Stimulated activated CD4-positive, alpha-beta T cell treated with anti-CD3 and anti-CD28 coated beads, TNF-alpha, amount 100 ng/mL, for 48 hours (primary cell): ENCODE measurements at places on chromosomes 3 and 15.

GRCh38 chr3:37902674-37903073, 41.0 kb downstream of the CTDSPL start:
- no peak for DNase-seq

- no peak for DNase-seq
Observed at GRCh38 chr3:24012589-24013269, 67.6 kb downstream of the NR1D2 start.

- DNase-seq = no peak
Observed at GRCh38 chr3:127786353-127787070, 35.8 kb downstream of the MGLL start.

DNA sequence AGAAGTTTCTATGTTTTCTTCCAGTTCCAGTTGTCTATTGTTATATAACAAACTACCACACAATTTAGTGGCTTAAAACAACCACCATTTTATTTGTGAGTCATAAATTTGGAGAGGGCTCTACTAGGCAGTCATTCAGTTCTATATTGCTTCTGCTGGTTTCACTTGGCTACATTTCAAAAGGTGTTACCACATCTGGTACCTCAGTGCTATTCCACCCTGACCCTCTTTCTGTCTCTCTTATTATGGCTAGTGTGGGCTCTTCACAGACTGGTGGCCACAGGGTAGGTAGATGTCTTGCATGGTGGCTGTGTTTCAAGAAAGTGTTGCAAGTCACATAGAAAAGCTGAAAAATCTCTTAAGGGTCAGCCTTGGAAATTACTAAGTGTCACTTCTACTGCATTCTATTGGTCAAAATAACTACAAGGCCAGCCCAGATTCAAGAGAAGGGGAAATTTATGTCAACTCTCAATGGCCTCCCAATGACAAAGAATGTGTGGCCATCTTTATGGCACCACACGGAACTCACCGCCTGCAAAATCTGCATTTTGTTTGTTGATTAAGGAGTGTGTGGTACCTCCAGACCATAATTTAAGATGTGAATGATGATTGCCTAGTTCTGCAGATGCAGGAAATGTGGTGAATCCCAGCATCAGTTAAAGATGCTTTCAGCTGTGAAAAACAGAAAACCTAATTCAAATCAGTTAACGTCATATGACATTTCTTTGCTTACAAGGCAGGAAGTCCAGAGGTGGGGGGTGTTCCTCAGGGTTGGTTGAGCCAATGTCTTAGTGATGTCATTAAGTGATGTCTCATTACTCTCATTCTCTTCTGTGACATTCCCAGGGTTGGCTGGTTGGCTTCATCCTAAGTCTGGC, 105.8 kb upstream of the RASGRP1 start:
- DNase-seq = peak; percentile 53

DNA sequence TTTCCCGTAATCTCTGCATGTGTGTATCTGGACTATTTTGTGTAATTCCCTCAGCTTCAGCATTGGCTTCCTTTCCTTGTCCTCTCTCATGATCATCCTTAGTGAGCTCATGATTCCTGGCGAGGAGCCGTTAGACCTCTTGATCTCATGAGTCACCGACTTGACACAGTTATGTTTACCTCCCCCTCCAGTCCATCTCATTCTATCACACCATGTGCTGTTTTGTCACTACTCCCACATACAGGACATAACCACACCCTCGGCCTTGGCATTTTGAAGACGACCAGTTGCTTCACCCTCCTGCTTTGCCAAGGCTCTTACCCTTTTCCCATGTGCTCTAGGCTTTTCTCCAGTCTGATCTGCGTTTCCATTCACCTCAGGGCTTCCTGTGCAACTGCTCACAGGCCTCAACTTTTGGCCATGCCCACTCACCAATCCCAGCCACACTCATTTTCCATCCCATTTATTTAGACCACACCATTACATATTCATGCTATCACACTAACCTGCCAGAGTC, 41.5 kb downstream of the CP start:
- DNase-seq = no peak

GRCh38 chr3:3648988-3649679, 150.1 kb upstream of the LRRN1 start:
- no peak for DNase-seq

DNA sequence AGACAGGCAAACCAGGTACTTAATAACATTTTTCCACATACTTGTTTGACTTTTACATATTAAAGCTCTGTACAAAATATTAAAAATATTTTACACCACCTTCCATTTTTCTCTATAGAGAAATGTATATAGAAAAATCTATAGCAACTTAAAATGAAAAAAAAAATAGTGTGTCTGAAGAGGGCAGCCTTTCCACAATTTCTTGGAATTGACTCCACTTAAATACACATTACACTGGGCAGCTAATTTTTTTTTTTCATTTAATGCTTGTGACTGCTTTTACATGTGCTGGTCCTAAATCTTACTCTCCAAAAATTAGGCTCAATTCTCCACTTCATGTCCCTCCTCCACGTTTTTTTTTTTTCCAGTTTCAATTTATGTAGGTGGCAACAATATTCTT, 427.0 kb upstream of the RBMS3 start:
- no peak for DNase-seq

DNA sequence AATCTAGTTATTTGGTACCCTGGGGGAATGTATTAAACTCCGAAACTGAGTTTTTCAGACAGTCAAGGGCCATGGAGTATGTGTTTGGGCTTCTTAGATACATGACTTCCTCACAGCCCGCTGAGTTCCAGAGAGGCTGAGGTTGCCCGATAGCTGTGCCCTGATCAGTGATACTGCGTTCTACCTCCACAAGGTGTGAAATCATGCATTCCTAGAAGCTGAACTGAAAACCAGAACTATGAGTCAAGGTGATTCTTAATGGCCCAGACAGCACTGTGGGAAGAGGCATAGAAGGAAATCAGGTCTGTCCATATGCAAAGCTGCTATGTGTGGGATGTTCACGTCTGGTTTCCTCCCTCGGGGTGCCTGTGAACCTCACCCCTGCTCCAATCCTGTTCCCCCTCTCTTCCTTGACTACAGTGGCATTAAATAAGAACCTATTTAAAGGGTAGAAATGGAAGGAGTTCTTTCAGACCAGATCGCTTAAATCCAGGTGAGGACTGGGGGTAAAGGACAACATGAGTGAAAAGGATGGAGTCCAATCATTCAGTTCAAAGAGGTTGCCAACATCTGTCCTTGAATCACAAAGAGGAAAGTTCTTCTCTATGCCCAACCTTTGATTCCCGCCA, 74.3 kb downstream of the MYO1E start:
- peak; percentile 34 for DNase-seq

GRCh38 chr15:85530079-85530478, 149.7 kb downstream of the AKAP13 start:
- DNase-seq = no peak

DNA sequence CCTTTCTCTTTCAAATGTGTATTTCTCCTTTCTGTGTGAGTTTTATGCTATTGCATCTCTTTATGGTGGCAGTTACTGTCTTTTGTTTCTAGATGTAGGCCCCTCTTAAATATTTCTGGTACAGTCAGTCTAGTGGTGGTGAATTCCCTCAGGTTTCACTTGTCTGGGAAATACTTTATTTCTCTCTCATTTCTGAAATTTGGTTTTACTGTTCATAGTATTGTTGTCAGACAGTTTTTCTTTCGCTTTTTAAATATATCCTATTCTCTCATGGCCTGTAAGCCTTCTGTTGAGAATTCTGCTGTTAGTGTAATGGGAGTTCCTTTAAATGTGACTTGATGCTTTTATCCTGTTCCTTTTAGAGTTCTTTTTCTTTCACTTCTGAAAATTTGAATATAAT, 874.0 kb downstream of the PLOD2 start:
- no peak for DNase-seq

- DNase-seq = no peak
Observed at GRCh38 chr3:65048151-65048550, 360.4 kb upstream of the ADAMTS9 start.

DNA sequence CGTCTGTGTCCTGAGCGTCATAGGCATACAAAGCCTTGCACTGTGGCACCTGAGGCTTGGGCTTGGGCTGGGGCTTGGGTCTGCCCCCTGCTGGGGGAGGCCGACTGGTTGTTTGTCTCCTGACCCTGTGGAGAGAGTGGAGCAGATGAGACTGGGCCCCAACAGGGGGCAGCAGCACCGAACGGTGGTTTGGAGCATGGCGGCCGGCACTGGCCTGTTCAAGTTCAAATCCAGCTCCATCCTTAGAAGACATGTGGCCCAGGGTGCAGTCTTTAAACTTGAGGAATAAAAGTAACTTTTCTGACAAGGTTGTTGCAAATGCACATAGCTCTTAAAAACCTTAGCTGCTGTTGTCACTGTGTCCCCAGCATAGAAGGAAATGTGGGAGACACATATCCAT, 33.3 kb downstream of the CCNB2 start:
- peak; percentile 30 for DNase-seq

GRCh38 chr15:84982301-84982920, 755 bp downstream of the PDE8A start:
- peak; percentile 21 for DNase-seq

DNA sequence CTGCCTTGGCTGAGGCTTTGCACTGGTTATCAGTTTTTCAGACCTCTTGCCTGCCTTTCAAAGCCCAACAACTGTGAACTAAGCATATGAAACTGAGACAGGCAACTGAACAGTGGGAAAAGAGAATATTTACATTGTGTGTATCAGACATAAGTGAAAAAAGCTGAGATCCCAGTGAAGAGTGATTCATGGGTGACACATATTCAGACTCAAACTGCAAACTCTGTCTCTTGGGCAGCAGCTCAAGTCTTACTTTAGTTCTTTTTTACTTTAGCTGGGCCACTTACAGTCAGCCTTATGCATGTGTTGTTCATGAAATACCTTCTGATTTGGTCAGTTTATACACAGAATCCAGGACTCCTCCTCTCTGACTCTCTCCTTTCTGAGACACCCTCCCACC, 19.2 kb downstream of the SUCLG2 start:
- DNase-seq = no peak

DNA sequence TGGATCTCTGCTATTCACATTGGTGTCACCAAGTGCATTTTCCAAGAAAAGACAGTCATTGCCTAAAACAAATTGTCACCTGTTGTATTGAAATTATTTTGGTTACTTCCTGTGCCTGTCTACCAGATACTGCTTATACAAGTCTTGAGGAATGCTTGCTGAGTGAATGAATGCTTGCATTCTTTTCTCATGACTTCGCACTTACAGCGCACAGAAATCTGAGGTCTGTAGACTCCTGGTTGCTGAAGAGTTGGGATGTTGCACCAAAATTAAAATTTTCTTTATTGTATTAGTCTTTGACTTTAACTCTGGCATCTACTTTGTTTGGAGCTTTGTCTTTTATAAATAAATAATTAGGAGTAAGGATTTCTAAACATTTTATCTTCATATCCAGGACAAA, 28.4 kb downstream of the SH3GL3 start:
- no peak for DNase-seq

DNA sequence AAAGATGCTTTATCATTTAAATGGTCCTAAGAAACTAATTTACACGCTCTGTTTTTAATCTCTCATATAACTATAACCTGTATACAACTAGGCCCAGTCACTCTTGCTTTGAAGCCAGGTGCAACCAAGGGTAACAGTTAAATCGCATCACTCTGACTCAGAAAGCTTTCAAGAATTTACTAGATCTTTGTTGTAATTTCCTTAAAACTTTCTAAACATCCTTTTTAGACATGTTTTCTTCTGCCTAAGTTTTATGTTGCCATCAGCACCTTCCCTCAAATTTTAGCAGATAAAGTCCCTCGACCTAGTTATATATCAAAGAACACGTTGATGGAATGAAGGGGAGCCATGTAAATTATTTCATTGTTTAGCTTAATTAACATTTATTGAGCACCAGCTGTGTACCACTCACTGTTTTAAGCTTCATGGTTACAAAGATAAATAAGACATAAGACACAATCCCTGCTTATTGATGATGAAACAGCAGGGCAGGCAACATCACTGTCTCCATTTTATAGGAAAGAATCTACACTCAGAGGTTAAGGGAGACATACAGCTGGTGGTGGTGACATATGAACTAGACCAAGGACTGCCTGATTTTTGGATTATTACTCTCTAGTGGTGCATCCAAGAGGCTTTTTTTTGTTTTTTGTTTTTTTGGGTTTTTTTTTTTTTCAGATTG, 101.0 kb downstream of the CD200R1L start:
- no peak for DNase-seq

DNA sequence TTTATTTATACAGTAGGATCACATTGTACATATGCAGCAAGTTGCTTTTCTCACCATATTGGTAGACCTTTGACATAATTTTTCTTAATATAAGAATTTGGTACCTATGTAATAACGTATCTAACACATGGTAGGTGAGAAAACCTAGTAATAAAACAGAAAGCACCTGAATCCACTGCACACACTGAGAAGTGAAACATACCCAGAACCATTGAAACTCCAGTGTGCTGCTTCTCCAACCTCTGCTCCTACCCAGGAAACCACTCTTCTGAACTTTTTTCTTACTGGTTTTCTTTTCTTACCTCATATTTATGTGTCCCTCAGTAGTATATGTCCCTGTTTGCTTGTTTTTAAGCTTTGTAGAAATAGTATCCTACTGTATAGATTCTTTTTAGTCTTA, 293.0 kb downstream of the UBE2E2 start:
- no peak for DNase-seq

DNA sequence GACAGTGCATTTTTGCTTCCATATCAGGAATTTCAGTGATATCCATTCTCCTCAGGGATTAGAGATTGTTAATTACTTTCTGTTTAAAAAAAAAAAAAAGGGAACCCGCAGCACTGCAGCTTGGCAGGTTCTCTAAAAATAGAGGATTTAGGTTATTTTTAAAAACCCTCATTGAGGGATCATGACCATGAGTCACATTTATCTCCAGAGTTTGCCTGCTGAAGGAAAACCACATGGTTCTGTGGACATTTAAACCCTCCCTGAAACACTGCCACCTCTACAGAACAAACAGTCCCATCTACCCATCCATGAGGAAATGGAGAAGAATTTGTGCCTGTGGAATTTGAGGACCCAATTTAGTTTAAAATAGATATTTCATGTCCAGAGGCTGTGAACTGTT, 66.2 kb upstream of the UBE2E1 start:
- DNase-seq = no peak
